CD14-positive monocyte (primary cell): ENCODE measurements at places on chromosomes 11 and 22. TPM values are rescaled to one million over a fixed set of nuclear protein-coding genes. Genes with fewer than 3 reads are reported as not detected.

- no peak for DNase-seq
These were observed 31.3 kb upstream of the MMP13 start for GRCh38 chr11:102986815-102987214.

GRCh38 chr22:41140365-41140957 lies 48.1 kb downstream of the EP300 start:
- DNase-seq: no peak

GRCh38 chr22:41746567-41747400 lies 47.5 kb downstream of the MEI1 start:
- peak; percentile 86 for DNase-seq

LAMTOR1 gene
- polyA plus RNA-seq: 224 and 303 TPM in 2 replicates

TESMIN gene
- polyA plus RNA-seq: 2.5 TPM

SULT4A1 gene
- not detected in 2 replicates for polyA plus RNA-seq
